NCI-H2107 (cell line): ENCODE measurements at places on chromosomes 2 and 18.

GRCh38 chr2:37870829-37871228 is 54.3 kb upstream of the RMDN2 start:
- no peak for DNase-seq

DNA sequence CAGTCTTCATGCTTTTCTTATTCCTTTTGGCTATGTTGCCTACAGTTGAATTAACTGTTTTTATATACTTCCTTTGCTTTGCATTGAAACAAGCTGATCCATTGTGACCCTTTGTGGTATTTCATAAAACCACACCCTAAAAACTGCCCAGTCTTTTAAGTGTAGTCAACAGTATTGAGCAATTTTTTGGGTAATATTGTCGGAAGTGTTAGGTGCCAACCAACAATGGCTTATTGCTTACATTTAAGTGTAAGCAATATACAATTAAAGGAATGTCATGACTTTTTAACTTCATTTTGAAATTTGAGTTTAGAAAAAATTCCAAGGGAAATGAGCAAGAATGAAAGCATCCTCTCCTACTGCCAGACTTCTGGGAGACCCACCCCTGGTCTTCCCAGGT is 174.1 kb downstream of the NEDD4L start:
- DNase-seq: no peak

DNA sequence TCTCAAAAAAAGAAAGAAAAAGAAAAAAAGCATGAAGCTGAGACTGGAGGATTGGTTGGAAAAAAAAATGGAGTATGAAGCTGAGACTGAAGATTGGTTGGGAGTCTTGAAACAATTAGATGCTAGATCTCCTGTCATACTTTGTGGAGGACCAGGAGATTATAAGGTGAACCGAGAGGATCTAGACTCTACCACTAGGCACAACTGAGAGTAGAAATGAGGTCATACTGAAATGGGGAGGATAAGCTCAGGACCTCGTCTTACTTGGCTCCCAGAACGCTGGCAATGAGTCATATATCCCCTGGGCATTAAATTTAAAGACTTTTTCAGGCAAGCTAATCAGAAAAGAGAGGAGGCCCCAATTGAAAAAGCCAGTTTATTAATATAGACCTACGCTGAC is 3.3 kb upstream of the ORC2 start:
- no peak for DNase-seq

DNA sequence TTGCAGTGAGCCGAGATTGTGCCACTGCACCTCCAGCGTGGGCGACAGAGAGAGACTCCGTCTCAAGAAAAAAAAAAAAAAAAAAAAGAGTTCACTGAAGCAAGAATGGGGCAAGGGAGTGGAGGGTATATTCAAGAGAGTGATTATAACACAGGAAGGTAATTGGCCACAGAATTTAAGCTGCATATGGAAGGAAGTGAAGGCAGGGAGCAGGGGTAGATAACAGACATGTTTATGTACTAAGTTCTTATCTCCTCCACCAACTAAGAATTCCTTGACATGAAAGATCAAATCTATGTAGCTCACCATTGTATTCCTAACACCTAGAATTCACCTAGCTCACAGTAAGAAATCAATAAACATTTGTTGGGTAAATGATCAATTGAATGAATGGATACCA is 37.3 kb downstream of the GKN2 start:
- DNase-seq: no peak

- DNase-seq: no peak
Measured at GRCh38 chr2:25756536-25756935, 83.2 kb upstream of the DTNB start.

DNA sequence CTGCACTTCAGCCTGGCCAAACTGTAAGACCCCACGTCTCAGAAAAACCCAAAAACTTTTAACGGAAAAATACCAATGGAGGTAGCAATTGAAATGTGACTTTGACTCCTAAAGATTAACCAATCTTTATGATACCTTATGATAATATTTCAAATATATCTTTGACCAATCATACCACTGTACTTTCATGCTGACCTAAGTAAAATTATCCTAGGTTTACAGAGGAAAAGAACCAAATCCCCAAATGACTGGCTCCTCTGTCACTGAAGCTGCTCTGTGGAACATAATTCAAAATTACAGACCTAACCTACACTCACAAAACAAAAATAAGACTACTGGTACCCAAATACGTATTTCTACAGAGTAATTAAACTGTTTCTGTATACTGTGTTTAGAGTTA is 7.7 kb upstream of the STPG4 start:
- DNase-seq: no peak

GRCh38 chr2:101420623-101421022 is 33.3 kb upstream of the CREG2 start:
- no peak for DNase-seq

DNA sequence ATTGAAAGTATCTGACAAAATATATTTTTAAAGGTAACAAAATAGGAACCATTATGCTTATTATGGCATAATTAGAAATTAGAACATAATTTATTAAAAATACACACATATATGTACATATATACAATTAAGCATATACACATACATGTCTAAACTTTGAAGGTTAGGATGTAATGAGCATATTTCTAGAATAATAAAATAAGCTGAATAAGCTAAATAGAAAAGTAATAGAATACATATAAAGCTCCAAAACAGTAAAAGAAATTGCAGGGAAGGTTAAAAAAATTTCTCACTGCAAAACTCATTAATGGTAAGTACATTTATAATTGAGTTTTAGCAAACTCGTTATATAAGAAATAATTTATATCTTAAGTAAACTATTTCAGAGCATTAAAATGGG is 1561.5 kb upstream of the ZEB2 start:
- DNase-seq: no peak

DNA sequence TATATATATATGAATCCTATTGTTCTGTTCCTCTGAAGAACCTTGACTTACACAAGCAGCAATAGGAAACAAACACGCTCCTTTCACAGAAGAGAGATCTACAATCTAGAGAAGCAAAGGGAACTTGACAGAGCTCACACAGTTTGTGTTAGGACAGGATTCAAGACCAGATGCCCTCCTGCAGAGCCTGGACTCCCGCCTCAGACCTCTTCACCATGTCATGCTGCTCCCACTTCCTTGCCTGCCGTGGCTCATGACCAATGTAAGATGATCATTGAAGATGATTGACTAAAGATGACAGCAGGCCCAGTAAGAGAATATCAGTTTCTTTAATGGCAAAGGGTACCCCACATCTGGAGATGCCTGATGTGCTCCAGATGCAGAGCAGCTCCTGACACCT is 111.2 kb upstream of the AGAP1 start:
- DNase-seq: no peak

GRCh38 chr18:22606563-22607283 is 189.0 kb upstream of the CTAGE1 start:
- no peak for DNase-seq

DNA sequence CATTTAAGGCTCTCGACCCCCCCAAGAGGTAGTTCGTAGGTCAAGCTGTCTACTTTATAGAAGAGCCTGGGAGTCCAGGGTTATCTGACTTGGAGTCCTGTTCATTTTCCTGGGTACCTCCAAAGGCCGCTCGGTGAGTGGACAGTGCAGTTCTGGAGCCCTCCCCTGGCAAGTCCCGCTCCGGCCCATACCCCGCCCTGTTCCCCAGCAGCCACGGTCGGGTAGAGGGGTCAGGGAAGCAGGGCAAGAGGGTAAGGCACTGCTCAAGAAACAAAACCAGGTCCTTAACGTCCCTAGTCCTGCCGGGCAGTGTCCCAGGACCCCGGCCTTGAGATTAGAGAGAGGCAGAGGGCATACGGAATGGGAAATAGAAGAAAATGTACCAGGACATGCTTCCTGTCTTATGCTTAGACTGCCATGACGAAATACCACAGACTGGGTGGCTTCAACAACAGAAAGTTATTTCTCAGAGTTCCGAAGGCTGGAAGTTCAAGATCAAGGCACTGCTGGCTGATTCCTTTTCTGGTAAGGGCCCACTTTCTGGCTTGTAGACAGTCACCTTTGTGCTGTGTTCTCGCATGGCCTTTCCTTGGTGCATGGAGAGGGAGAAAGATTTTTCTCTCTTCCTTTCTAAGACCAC is 5.4 kb upstream of the HPCAL1 start:
- DNase-seq: no peak

DNA sequence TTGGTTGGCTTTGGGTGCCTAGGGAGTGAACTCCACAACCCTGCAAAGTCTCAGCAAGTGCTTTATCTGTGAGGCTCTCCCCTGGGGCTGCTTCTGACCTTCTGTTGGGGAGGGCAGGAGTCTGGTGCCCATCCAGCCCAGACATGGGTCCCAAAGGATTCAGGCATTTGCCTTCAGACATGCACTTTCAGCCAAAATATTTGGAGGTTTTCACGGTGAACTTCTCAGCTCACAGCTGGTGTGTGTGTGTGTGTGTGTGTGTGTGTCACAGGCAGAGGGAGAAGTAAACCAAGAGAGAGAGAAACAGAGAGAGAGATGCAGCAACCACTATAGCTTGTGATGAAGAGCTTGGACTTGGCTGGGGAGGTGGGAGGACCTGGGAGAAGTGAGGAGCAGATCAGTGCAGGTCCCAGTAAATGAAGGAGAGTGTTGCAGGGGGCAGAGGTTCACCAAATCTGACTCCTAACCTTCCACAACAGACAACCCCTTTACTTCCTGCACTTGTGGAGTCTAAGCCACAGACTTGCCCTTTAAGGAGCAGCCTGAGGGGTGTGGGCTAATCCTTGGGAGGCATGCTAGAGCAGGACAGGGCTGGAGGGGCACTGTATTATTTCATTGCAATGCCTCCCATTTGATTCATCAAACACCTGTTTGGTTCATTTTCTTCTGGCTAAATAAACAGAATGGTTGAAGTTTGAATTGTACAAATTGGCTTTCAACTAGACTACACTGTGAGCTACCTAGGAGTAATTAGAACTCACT is 14.1 kb downstream of the SLC9A4 start:
- no peak for DNase-seq

DNA sequence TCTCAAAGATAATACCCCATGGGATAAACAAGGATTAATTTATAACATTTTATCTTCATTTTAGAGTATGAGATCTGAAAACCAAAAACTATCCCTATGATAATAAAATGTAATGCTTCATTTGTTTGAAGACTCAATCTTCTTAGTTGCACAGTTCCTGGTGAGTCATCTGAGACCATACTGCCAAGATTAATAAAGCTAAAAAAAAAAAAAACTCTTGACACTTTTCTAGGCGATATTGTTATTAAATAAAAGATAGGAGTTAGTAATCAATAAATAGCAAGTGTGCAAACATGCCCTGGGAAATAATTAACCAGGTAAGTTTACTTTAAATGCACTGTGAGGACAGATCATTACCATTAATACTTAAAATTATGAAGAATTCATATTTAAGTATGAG is 83.9 kb downstream of the RPE start:
- DNase-seq: no peak

DNA sequence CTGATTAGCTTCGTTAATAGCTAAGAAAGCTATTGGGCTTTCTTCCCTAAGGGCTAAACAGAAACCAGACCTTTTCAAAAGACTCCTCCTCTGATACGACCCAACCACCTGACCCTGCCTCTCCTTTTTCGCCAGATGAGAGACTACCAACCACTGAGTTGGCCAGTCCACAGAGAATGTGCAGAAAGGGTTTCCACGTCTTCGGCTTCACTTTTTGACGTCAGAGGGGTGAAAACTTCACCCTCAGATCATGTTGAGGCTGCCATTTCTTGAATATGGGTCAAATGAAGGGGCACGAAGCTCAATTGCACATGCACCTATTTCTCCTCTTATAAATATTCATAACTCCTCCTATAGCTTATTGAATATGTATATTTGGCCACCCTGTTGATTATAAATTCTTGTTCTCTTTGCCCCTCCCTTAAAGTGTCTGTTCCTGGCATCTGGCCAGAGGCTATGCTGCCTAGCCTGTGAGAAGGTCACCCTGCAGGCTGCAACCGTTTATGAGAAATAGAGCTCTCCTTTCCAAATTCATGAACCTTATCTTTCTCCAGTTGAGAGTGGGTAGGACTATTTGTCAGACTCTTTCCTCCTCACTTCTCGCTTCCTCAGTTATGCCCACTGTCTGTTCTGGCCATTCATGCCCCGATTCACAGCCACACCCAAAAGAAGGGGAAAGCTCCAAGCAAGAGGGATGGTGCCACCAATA is 301.6 kb downstream of the STK39 start:
- DNase-seq: no peak

DNA sequence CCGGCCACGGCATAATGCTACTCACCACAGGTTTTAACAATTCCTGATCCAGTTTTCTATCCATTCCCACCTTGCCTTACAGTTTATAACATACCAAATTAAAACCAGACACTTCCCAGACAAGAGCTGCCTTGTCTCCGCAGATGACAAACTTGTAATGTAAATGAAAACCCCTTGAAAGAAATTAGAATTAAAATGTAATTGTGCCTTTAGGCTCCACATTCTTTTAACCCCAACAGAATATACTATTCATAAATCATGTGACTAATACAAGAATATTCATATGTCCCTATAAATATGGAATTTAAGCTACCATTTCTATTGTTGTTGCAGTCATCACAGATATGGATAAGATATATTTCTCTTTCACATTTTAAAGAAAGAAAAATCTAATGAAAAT is 69.9 kb upstream of the ZBTB14 start:
- DNase-seq: no peak

GRCh38 chr18:35581546-35581897 is at the start of gene GALNT1:
Gene GALNT1, plus strand, starts transcription at chr18:35581740. Its CDS starts 72,923 bp downstream, at chr18:35654663.
- no peak for DNase-seq

GRCh38 chr18:59876310-59876626 is 23.5 kb upstream of the PMAIP1 start:
- no peak for DNase-seq

DNA sequence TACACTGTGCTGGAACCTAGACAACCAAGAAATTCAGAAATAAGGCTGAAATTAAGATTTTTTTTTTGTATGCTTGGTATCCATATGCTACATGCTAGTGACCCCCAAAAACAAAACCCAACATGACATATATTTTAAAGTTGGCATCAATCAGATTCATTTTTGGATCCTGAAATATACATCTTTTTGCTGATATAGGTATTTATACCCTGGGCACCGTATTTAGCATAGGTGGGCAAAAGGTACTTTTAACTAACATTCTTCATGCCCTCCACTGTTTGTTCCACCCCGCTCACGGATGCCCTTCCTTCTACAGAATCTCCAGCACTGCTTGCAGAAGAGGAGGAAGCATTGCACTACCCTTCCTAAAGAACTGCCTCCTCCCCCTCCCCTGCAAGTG is 52.6 kb downstream of the SPOPL start:
- DNase-seq: no peak
